ENCODE measurements at places on chromosomes 16 and 17.

GRCh38 chr17:49551221-49552069, 24.2 kb upstream of the NXPH3 start:
- DNase-seq: no peak

GRCh38 chr17:13557077-13557476, 44.7 kb downstream of the HS3ST3A1 start:
- peak; percentile 5 for DNase-seq

DNA sequence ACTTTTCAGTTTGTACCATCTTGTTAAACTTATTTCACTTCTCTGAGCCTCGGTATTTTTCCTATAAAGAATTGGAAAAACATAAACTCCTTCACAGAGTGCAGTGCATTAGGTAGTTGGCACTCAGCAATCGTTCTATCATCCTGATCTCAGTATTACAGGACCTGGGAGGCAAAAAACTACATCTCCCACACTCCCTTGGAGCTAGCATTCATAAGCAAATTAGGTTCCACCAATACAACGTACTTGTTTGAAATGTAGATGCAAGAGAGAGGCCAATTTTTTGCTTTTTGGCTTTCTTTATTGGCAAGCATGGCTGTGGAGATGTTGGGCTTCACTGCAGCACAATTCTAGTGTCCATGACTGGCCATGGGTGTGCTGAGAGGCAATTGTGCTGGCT, 285.2 kb downstream of the CA10 start:
- DNase-seq: no peak

- no peak for DNase-seq
Observed at GRCh38 chr17:28330671-28331070, 4.6 kb downstream of the IFT20 start.

DNA sequence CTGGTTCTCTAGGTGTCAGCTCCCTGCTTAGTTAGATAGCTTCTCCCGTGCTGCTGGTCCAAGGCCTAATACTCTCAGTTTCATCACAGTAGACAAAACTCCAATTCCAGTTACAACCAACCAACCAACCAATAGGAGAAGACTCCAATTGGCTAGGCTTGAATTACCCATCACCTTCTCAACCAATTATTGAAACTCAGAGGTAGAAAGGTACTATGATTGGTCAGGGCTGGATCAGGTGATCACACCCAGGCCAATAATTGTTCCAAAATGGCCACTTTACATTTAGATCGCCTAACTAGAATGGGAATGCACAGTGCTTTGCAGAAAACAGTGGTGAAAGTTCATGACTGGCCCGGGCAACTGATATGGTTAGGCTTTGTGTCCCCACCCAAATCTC, 49.5 kb upstream of the CRHR1 start:
- DNase-seq: no peak

DNA sequence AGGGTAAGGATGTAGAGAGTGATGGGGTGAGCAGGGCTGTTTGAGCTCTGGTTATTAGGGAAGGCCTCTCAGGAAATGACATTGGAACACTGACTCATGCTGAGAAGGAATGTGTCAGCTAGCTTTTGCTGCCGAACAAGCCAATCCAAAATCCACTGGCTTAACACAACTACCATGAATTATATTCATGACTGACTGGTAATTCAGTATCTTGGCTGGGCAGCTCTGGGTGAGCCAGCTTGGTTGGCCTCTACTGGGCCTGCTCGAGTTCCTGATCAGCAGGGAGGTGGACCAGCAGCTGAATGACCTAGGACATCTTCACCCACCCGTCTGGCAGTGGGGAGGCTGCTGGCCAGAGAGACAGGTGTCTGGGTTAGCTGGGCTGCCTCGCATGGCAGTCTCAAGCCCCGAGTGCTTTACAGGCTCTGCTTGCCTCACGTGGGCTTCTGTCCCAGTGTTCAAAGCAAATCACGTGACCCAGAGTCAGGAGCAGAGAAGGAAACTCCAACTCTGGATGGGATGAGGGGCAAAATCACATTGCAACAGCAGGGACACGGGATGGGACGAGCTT, 209.4 kb downstream of the KATNIP start:
- DNase-seq: peak; percentile 53
